Vagina (tissue), 2 donors: ENCODE measurements at places on chromosomes 1 and 21.

DNA sequence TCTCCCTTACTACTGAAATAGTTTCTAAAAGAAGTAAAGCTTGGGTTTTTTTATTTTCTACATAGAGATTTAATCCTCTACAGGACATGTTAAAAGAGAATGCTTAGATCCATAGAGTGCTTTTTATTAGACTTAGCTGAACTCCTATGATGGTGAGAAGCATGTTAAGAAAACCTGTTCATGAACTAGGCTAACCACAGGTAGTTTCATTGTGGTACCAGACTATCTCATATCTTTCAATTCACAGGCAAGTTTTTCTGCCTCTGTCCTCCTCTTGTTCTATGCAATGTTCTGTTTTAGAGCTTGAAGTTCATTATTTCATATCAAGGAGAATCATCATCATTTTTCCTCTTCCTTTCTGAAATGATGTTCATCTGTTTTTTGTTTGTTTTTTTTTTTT lies 65.4 kb downstream of the ELAVL4 start:
- DNase-seq, result no peak

DNA sequence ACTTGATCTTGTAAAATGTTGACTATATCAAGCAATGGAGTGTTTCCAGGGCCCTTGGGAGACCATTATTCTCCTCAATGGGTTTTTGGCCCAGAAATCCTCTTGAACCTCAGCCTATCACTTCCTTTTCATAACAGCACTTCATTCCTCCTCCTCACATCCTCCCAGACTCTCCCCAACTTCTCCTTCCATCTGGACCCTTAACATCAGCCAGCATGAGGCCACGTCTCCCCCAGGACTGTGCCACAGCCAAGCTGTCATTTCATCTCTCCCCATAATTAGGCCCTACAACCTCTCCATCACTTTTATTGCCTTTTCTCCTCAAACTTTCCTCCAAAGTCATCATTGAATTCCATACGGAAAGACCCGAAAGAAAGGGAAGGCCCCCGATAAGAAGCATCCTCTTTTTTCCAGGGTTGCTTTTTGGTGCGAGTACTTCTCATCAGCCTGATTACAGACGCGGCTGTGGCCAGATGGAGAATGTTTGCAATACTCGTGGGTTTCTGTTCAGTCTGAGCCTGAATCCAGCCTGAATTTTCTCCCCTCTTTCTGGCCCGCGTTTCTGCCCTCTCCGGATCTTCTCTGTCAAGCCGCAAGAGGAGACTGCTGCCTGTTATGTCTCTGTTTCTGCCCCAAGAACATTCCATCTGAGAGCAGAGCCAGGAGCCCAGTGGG lies 52.7 kb upstream of the SLC25A33 start:
- no peak for DNase-seq

GRCh38 chr1:156894711-156895454 lies 1.4 kb downstream of the PEAR1 start:
- DNase-seq, result no peak

DNA sequence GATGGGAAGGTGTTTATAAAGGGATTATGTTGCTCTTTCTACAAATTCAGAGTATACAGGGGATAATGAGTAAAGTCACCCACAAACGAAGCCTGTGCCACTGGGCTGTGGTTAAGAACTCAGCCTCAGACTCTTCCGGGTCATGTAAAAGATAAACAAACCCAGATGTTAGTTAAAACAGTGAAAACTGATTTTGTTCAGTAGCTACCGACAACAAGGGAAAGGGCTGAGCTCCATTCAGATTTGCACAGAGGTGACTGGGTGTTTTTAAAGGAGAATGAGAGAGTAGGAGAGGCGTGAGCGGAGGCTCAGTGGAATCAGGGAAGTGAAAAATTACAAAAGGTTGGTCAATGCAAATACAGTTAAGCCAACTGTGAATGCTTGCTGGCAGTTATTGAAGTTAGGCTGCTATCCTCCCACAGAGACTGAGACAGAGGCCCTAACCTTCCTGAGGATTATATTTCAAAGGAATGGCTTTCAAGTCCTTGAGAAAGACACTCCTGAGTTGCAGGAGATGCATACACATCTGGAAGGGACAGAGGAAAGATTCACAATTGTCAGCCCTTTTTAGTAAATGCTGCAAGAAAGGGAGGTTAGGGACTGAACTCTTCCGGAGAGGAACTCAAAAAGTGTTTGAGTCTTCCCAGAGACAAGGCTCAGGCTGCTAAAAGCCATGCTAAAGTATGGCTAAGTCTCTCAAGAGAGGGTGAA lies 29.9 kb upstream of the SAMD13 start:
- no peak for DNase-seq

GRCh38 chr1:18599086-18599485 lies 31.6 kb upstream of the PAX7 start:
- DNase-seq, result no peak

DNA sequence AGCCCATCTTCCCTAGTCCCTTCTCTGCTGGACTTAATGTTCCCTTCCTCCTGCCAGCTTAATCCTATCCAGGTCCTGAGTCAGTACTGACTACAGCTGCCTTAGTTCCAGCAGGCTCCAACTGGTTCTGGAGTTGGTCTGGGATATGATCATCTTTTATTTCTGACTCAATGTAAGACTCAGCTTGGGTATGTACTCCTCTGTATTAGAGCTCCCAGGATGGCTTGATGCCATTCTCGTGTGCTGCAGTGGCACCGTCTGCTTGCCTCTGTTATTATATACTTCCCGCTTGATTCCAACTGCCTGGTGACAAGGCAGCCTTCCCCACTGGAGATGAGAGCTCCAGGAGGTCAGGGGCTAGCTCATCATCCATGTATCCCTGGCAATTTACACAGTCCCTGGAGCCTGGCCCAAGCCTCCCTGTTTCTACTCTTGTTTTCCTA lies 164.4 kb upstream of the DPT start:
- no peak for DNase-seq
